ENCODE measurements at places on chromosomes 3 and 15.

- no peak for DNase-seq
- H3K4me1 ChIP-seq, result peaks cover 8% of the 10 kb centered on the region
- H3K27ac ChIP-seq, result no peak overlapping the region
- no peaks in the 10 kb centered on the region for H3K27me3 ChIP-seq
- no peak overlapping the region for H3K4me3 ChIP-seq
Measured at GRCh38 chr15:77021803-77022381, 27.0 kb downstream of the PSTPIP1 start.

- no peaks in the 10 kb centered on the region for H3K4me1 ChIP-seq
- H3K27me3 ChIP-seq, result no peaks in the 10 kb centered on the region
- DNase-seq, result peak; percentile 24
Measured at GRCh38 chr3:64634417-64634816, 53.4 kb downstream of the ADAMTS9 start.

DNA sequence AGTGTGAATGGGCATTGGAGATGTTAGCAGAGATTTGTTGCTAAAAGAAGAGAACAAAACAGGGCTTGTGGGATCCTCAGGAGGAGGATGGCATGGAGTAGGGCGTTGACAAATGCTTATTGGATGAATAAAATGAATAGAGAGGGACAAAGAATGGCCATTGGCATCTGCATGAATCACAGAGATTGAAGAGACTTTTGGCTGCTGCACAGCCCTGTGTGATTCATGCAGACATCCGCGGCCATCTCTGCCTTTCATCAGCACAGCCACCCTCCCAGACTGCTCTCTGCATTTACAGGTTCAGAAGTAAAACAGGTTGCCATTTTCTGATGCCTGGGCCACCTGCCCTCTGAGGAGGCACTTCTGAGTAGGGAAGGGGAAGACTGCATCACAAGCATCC is 397.9 kb downstream of the EPHB1 start:
- H3K36me3 ChIP-seq, result no peaks in the 10 kb centered on the region
- no peak overlapping the region for H3K27ac ChIP-seq

GRCh38 chr3:59290358-59290757 is 240.5 kb upstream of the CFAP20DC start:
- no peaks in the 10 kb centered on the region for H3K4me1 ChIP-seq
- H3K27me3 ChIP-seq, result no peaks in the 10 kb centered on the region
- DNase-seq, result no peak
- H3K4me3 ChIP-seq, result no peak overlapping the region

DNA sequence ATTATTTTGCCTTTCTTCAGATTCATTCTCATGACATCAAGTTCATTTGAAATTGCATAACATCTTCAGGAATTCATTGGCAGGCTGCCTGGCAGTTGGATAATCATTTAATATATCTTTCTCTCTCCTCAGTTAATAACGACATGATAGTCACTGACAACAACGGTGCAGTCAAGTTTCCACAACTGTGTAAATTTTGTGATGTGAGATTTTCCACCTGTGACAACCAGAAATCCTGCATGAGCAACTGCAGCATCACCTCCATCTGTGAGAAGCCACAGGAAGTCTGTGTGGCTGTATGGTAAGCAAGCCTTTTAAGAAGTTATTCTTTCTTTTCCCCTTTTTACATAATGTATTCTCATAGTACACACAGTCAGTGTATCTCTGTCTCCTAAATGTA is 38.2 kb downstream of the TGFBR2 start:
- H3K4me1 ChIP-seq, result peaks cover 40% of the 10 kb centered on the region
- no peaks in the 10 kb centered on the region for H3K27me3 ChIP-seq
- H3K4me3 ChIP-seq, result no peak overlapping the region
- DNase-seq, result peak; percentile 55
- H3K36me3 ChIP-seq, result peaks cover 23% of the 10 kb centered on the region
- H3K27ac ChIP-seq, result no peak overlapping the region

DNA sequence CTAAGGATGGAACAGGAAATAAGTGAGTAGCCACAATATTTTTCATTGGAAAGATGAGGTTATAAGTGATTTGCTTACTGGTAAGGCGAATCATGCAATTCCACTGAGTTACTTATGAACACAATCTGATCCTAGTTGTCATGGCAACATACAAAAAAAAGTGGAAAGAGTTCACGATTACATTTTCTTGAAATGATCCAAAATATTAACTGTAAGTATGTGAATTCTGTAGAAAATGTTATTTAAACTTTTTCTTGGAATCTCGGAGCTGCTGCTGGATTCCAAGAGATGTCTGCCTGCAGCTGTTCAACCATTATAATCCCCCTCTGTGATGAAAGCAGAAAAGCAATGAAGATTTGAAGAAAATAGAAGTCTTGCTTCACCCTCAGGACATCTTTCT is 120.5 kb downstream of the KBTBD8 start:
- H3K4me3 ChIP-seq, result no peak overlapping the region
- no peaks in the 10 kb centered on the region for H3K27me3 ChIP-seq
- H3K27ac ChIP-seq, result no peak overlapping the region

GRCh38 chr15:47188758-47189507 is 528.4 kb upstream of the SEMA6D start:
- no peaks in the 10 kb centered on the region for H3K27me3 ChIP-seq
- no peak for DNase-seq
- H3K27ac ChIP-seq, result no peak overlapping the region

DNA sequence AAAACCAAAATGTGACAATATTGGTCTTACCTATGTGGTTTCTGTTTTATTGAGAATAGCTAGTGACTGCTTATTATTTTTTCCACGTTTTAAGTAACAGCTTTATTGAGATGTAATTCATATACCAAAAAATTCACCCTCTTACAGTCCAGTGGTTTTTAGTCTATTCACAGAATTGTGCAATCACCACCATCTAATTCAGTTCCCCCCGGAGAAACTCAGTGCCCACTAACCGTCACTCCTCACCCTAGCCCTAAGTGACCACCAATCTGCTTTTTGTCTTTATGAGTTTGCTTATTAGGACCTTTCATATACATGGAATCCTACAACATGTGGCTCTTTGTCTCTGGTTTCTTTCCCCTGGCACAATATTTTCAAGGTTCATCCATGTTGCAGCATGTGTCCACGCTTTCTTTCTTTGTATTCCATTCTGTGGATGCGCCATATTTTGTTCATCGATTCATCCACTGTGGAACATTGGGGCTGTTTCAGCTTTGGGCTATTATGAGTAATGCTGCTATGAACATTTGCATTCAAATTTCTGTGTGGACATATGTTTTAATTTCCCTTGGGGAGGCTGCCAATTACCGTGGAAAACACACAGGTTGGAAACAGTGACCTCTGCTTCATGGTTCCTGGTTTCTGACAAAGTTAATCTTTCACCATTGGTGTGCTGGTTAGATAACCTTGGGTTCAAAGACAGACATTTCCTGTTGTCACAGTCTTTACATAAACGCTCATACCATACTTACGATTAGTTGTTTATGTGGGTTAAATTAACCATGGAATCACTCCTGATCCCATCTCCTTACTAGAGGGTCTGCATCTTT is 3.2 kb upstream of the BCL2L10 start:
- H3K27ac ChIP-seq, result peak overlapping the region; percentile 3
- no peaks in the 10 kb centered on the region for H3K36me3 ChIP-seq
- peak; percentile 96 for DNase-seq
- no peaks in the 10 kb centered on the region for H3K27me3 ChIP-seq
- H3K4me1 ChIP-seq, result peaks cover 21% of the 10 kb centered on the region

DNA sequence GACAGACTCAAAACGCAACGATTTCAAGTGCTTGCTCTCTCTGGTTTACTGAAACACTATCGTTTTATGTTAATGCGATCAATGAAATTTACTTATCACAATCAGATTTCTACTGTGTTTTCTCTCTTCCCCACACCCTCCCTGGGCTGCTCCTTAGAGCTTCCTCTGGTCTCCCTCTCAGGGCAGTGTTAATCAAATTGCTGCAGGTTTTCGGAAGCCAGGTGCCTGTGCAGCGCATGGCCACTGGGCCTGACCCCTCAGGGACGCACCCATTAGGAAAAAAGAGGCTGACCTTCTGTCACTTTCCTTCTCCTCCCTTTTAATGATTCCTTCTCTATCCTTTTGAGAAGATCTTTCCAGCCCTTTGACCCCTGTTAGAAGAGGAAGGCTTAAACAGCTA is 134.5 kb upstream of the ONECUT1 start:
- H3K27me3 ChIP-seq, result no peaks in the 10 kb centered on the region
- H3K4me1 ChIP-seq, result no peaks in the 10 kb centered on the region
- H3K36me3 ChIP-seq, result no peaks in the 10 kb centered on the region
- no peak overlapping the region for H3K4me3 ChIP-seq
